WERI-Rb-1 (cell line): ENCODE measurements at places on chromosomes 11 and 22.
A peak's percentile ranks its signal among the peaks of the same experiment; 100 is the strongest.

- DNase-seq, result no peak
Measured at GRCh38 chr11:74683279-74683871, 47.9 kb downstream of the CHRDL2 start.

- peak; percentile 67 for DNase-seq
Measured at GRCh38 chr22:29245626-29246385, 22.0 kb downstream of the RHBDD3 start.

DNA sequence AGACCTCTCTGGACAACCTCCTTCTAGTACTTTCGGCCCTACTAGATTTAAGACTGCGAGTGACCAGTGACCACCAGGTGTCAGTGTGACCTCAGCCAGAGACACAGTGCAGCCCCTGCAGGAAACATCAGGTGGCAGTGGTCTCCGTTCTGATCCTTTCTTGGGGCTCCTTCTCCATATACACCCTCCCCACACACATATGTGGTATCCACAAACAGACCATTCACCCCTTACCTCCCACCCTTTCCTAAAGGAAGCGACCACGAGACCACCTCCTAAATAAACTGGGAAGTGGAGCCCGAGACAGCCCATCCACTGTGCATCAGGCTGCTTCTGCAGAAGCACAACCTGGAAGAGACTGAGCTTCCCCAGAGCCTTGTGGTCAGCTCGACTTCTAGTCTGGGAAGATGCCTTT lies 38.5 kb upstream of the CYP2D6 start:
- peak; percentile 82 for DNase-seq

- no peak for DNase-seq
Measured at GRCh38 chr11:125245299-125245698, 80.7 kb downstream of the PKNOX2 start.

DNA sequence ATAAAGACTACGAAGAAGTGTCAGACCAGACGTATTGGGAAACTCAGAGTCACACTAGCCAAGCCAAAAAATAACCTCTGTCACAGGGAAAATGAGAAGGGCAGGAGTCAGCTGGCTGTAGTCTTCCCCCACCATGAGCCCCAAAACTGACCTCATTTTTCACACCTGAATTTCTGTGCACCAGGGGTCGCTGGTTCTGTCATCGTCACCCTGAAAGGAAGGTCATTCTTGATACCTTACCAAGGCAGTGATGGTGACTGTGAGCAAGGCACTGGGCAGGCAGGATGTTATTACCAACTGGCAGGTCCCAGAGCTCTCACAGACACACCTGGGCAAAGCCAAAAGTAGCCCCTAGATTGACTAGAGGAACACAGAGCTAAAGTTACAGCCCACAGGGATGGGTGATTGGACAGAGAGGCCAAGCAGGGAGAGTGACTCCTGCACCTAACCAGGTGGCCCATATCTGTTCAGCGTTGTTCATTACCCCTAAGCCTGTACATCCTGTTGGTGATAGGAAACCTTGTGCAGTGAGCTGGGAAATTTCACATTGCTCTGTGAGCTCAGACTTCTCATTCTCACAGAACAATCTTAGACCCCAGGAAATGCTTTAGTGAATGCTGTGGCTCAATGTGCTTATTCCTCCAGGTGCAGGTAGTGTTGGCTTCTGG lies 32.3 kb upstream of the OR56A1 start:
- DNase-seq, result no peak

DNA sequence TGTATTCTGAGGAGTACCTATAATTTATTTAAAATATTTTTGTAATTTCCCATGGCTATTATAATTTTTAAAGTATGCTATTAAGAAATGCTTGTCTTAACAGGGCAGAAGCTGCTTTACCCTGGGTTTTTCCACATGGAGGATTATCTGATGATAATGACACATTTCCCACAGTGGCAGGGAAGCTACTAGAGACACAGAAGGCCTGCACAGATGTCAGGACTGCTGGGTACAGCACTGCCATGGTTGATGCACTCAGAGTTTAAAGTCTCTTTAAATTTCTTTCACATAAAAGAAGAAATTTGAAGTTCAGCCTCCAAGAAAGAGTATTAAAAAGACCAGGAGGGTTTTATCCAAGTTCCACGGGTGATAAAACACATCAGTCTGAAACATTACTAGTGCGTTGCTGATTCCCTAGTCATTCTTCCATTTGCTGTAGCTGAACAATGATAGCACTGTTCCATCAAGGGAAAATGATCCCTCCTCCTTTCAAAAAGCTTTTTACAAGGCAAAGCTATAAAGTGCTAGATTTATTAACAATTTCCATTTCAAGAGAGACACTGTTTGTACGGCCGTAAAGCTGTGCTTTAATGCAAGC lies 363.0 kb downstream of the CNTN5 start:
- peak; percentile 22 for DNase-seq

- DNase-seq, result no peak
Measured at GRCh38 chr11:68773521-68774193, 22.3 kb upstream of the TESMIN start.

DNA sequence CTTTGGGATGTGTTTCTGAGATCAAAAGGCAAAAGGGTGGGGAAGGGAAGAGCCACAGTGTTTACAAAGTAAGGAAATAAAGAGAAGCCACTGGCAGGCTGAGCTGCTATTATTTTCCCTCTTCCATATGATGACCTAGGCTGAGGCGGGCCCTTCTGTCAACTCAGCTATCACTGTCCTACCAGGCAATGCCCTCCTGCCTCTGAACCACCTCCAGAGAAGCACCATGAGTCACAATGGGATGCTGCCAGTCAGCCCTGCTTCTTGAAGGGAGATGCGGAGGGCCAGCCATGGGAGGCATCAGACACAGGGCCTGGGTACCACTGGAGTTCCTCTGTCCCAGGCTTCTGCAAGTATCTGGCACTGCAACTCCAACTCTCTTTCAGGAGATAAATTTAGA lies 107.9 kb upstream of the BID start:
- DNase-seq, result no peak

GRCh38 chr11:34756591-34756990 lies 135.7 kb downstream of the EHF start:
- no peak for DNase-seq

DNA sequence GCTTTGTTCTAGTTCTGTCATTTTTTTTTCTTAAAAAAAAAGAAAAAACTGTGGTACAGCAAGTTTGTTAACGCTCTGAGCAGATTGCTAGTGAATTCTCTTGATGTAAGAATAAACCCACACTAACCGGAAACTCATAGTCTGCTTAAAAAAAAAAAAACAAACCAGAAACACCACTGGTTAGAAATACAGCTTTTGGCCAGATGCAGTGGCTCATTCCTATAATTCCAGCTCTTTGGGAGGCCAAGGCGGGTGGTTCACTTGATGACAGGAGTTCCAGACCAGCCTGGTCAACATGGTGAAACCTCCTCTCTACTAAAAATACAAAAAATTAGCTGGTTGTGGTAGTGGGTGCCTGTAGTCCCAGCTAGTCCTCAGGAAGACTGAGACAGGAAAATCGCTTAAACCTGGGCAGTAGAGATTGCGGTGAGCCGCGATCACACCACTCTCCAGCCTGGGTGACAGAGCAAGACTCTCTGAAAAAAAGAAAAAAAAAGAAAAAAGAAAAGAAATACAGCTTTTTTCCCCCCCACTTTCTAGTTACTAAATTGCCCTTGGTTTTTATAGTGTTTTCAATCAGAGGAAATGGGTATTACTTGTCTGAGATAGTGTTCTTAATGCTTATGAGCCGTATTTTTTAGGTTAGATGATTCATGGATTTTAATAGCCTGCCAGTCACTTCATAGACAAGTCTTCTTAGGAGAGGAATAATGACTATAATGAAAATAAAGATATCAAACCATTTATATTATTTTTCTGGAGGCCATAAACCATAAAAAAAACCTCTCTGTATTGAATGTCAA lies 222.8 kb downstream of the DDX10 start:
- no peak for DNase-seq

DNA sequence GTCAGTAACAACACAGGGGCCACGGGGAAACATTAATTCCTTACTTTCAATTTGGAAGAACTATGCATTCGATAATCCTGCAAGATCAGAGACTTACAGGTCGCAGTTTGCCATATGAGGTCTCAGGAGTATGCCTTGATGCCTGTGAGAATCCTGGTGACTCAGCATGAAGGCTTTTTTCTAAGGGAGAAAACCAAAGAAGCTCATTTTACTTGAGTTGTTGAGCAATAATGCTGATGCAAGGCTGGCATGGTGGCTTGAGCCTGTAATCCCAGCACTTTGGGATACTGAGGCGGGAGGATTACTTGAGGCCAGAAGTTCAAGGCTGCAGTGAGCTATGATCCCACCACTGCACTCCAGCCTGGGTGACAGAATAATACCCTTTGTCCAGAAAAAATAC lies 26.6 kb downstream of the ATG16L2 start:
- DNase-seq, result no peak

DNA sequence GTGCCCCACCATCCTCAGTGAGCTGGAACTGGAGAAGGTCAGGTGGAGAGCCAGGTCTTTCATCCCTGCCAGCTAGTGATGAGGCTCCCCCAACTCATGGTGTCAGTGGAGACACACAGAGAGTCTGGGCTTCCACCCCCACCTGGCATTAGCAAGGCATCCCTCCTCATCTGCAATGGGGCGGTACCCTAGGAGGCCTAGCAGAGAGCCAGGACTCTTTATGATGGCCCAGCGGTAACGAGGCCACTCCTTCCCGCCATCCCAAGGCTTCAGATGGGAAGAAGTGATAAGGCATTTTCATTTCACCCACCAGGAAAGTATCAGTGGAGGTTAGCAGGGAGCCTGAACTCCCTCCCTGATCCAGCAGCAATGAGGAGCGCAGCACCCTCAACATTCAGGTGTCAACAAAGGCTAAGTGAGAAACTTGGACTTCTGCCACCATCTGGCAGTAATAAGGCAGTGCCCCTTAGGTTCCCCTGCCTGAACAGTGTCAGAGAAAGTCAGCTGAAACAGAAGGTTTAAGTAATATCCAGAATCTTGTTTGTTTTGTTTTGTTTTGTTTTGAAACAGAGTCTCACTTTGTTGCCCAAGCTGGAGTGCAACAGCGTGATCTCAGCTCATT lies 40.5 kb upstream of the FBLN1 start:
- DNase-seq, result peak; percentile 31

GRCh38 chr11:76208438-76209374 lies 2.4 kb upstream of the WNT11 start:
- peak; percentile 82 for DNase-seq

DNA sequence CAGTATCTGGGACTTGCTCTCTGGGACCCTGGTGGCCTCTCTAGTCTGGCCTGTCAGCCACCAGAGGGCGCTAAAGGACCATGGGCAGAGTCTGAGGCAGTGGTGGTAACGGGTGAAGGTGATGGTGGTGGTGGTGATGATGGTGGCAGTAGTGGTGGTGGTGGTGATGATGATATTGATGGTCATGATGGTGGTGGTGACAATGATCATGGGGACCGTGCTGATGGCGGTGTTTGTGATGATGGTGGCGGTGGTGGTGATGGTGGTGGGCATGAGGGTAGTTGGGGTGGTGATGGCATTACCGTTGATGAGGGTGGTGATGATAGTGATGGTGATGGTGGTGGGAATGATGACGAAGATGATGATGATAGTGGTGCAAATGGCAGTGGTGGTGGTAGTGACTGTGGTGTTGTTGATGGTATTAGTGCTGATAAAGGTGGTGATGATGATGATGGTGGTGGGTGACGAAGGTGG lies 16.0 kb downstream of the TRPM5 start:
- peak; percentile 76 for DNase-seq

DNA sequence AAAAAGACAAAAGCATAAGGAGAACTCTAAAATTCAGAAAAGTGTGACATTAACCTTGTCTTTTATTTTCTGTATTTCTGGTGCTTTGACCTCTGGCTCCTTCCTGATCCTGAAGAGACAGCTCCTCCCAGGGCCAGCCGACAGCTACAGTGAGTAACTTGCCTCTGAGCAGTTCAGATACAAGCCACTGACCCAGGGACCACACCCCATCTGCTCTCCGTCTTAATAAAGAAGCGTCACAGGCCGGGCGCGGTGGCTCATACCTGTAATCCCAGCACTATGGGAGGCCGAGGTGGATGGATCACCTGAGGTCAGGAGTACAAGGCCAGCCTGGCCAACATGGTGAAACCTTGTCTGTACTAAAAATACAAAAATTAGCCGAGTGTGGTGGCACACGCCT lies 6.5 kb downstream of the MLC1 start:
- DNase-seq, result peak; percentile 55

- no peak for DNase-seq
Measured at GRCh38 chr11:34425867-34426266, 12.9 kb upstream of the CAT start.

GRCh38 chr11:79081471-79082031 lies 359.3 kb downstream of the TENM4 start:
- DNase-seq, result peak; percentile 45

GRCh38 chr11:9090488-9091043 lies 833 bp downstream of the SCUBE2 start:
- no peak for DNase-seq

GRCh38 chr11:74637700-74638099 lies 45.3 kb downstream of the POLD3 start:
- DNase-seq, result no peak

DNA sequence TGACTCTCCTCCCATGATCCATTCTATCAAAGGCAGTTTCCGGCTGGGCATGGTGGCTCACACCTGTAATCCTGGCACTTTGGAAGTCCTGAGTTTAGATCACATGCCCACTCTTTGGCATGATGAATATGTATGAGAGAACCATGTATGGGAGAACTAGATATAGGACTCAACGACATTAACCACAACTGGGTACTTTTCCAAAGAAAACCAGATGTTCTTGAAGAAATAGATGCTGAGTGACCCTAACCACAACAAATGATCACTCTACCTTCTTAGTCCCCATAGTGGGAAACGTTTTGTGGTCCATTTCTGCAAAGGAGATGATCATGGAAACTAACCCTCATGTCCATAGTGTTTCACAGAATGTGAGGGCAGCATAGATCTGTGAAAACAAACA lies 13.6 kb downstream of the FJX1 start:
- no peak for DNase-seq

DNA sequence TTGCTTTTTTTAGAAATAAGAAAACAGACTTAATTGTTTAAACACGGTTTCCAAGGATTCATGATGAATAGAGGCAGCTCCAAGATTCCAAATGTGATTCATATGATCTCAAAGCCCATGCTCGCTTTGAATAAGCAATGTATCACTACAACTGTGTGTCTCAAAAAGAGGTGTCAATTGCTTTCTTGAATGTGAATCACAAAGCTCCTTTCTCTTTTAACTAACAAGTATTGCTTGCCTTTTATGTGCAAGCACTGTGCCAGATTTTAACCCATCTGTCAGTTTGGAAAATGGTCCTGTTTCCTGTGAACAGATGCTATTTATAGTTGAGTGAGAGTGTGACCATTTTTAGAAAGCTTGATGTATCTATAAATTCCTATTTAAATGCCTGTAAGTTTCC lies 6.5 kb downstream of the OOSP1 start:
- no peak for DNase-seq

GRCh38 chr22:19723232-19723982 lies at the start of gene GP1BB:
TSS of gene GP1BB (plus strand) at chr22:19723539. CDS start at chr22:19723570, 31 bp downstream.
- DNase-seq, result no peak

DNA sequence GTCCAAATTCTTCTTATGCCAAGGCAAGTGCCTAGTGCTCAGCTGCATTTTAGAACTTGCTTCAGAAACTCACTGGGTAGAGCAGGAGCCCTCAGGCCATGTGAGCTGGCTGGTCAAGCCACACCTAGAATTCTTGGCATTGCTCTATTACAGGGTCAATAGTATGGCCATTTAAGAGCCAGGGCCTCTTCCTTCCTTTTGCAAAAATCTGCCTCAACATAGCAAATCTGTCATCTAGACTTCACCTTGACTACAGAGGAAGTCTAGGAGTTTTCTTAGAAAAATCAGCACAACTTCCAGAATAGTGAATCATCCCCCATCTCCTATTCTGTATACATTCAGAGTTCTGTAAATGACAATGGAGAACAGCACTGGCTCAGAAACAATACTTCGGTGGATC lies 112.0 kb upstream of the TTC12 start:
- no peak for DNase-seq

- no peak for DNase-seq
Measured at GRCh38 chr22:44455151-44455962, 42.7 kb downstream of the RTL6 start.
